Stimulated activated CD8-positive, alpha-beta memory T cell treated with anti-CD3 and anti-CD28 coated beads, Interleukin-2, amount 100 ng/mL, for 1 hour (primary cell): ENCODE measurements at places on chromosomes 16 and 17.

- DNase-seq: no peak
Observed at GRCh38 chr17:50219342-50219741, 17.9 kb upstream of the COL1A1 start.

DNA sequence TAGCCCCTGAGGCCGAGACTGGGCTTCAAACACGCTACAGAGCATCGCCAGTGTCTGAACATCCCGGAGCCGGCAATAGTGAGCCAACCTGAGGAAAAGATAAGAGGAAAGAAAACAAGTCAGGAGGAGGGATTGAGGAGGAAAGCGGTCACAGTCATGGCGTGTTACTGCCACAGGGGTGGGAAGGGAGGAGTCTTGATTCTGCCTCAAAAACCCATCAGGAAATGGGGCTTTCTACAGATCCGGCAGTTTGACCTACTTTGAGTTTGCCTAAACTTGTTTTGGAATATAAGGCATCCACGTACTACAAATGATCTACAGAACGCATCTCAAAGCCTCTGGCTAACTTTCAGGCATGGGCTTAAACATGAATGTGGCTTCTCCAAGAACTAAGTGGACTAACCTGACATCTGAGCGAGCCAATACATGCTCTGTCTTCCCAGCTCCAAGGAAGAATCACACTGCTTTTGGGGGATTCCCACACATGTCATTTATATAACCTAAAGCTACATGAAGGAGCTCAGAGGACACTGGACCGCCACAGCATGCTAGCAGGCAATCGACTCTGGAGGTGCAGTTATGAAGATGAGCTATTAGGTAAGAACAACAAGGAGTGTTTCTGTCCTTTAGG, 96.6 kb downstream of the WDR59 start:
- DNase-seq: no peak

DNA sequence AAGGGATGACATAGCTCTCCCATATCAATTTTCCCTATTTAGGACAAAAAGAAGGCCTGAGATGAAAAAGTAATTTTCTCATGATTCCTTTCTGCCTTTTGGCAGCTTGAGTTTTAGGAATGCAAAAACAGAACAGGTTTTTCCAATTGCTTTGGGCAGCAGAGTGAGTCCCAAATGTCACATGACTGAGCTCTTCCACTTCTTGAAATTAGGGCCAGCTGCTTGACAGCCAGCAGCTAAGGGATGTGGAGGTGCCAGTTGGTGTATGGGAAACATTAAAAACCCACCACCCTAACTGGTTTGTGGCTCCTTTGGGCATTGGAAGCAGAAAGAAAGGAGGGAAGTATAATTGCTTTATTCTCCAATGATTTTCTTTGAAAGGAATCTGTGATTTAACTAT, 133.8 kb upstream of the FAM20A start:
- DNase-seq: no peak

GRCh38 chr17:77076124-77076830, 64.5 kb upstream of the SEC14L1 start:
- no peak for DNase-seq

DNA sequence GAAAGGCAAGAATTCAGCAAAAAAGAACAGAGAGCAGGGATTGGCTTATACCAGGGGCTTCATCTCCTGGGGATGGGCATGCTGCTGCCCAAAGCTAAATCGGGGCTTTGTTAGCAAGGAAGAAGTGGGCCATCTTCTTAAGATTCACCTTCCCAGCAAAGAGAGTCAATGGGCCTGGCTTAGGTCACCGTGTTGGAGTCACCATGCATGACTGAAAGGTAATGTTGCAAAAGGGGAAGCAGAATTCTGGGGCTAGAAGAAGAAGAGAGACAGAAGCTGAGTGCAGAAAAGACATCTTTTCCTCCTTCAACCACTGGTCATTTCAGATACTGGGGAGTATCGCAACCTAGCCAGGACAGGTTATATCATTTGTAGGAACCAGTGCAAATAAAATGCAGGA, 76.3 kb upstream of the KIFC3 start:
- DNase-seq: no peak

GRCh38 chr17:12512694-12513355, 152.9 kb upstream of the MYOCD start:
- no peak for DNase-seq
